ENCODE measurements at places on chromosomes 12 and 14.
A peak's percentile ranks its signal among the peaks of the same experiment; 100 is the strongest.

GRCh38 chr14:23154964-23155587, 28.4 kb downstream of the SLC7A8 start:
- DNase-seq, result peak; percentile 86

DNA sequence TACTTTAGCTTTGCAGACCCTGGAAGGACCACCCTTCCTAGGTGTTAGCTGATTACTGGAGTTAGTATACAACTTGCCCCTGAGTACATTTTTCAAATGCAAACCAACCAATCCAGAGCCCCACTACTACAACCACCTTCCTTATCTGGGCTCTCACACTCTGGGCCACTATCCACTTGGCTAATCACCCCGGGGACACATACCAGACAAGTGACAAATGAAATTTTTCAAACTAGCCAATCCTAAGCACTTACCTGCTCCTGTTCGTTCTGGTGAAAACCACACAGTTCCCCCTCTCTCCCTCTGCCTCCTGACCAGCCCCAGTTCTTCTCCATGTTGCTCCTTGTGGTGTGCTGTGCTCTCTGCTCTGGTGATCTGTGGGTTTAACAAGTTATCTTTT, 140.4 kb downstream of the CNTN1 start:
- no peak for DNase-seq

DNA sequence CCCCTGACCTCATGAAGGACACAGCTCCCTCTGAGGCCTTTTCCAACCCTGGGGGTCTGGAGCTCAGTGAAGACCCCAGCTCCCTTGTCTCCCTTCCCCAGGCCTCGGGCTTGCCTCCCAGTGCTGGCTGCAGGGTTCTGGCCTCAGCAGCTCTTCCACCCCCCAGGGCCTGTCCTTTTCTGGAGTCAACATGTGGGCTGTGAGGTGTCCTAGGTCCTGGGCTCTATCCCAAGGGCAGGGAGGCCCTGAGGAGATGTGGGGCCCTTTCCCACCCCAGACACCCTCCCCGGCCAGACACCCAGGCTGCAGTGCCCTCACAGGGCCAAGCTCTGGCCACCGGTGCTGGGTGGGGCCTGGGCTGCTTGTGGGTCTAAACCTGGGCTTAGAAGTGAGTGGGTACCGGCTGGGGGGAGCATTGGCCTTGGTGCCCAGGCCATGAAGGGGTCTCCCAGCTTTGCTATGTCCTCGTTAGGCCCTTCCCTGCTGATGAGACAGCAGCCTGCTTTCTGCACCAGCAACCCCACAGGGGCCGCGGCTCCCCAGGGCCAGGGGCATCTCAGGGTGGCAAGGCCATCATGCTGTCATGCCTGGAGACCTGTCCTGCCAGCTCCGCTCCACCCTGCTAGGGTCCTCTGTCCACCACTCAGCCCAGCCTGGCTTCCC, 2.7 kb upstream of the CRIP2 start:
- no peak for DNase-seq

- no peak for DNase-seq
Measured at GRCh38 chr12:12823811-12824210, 10.7 kb downstream of the DDX47 start.

DNA sequence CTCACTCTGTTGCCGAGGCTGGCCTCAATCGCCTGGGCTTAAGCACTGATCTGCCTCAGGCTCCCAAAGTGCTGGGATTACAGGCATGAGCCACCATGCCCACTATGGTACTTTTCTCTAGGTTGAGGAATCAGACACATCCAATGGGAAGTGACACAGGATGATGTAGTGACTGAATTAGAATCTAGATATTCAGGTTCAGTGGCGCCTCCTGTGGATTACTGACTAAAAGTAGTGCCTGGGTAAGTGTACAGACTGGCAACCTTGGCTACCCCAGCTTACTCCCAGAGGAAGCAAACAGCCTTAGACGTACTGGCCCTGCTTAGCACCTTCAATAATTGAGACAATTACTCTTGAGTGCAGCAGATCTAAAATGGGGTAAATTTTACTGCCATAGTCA, 22.8 kb downstream of the GALNT8 start:
- DNase-seq, result no peak
